ENCODE measurements at places on chromosomes 3 and 15.

DNA sequence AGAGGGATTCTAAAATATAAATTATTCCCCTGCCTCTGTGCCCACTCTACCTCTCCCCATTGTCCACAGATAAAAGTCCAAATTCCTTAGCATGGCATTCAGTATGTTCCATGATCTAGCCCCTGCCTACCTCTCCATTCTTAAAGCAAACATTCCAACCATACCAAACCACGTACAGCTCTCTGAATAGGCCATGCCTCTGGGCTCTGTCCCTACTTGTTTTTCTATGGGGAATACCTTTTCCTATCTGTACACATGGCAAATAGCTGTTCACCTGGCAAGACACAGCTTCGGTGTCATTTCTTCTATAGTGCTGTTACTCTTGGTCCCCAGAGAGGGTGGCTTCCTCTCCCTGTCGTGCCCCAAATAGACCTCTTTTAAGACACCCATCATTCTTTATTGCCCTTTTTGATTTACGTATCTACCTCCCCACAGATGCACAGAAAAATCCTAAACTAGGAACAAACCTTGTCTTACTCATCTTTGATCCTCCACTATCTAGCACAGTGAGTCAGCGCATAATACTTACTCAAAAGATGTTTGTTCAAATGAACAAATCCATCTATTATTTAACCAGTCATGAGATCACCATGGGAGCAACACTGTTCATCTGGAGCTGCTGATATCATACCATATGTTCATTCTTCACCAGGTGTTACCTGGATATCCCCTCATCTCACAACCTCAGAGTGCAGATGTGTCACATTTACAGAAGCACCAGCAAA, 329.8 kb downstream of the THSD4 start:
- no peak for DNase-seq

GRCh38 chr3:176514297-176514696, 683.0 kb downstream of the TBL1XR1 start:
- DNase-seq: peak; percentile 56

GRCh38 chr3:58414538-58415197, 19.0 kb downstream of the PDHB start:
- peak; percentile 42 for DNase-seq

- no peak for DNase-seq
Observed at GRCh38 chr15:52100807-52101442, 11.7 kb downstream of the BCL2L10 start.

- no peak for DNase-seq
Observed at GRCh38 chr15:42547918-42548248, 710 bp downstream of the LRRC57 start.

DNA sequence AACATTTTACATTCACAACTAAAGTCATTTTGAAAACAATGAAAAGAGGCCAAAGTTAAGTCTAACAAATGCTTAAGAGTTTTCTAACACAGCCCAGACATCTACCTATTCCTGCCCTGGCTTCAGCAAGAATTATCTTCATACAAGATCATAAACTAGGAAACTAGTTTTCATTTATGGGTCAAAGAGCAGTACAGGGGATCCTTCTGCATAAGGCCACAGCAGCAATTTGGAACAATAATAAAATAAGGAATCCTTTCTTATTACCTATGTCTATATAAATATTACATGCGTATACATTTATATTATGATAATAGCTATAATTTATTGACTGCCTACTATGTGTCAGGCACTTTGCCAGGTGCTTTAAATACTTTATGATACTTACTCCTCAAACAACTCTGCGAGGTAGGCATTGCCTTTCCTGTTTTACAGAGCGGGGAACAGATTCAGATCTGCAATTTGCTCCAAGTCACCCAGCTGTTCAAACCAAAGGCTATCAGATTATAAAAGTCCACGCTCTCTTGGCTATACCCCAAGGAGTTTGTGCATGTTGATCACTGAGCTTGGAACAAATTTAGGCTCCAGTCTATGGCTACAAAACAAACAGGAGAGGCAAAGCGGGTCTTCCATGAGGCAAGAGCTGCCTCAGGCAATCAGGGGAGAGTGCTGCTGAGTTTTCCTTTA, 196.4 kb downstream of the RORA start:
- DNase-seq: no peak
